ENCODE measurements at places on chromosomes 12 and 14. TPM values are rescaled to one million over a fixed set of nuclear protein-coding genes. Genes with fewer than 3 reads are reported as not detected.
A peak's percentile ranks its signal among the peaks of the same experiment; 100 is the strongest.

GRCh38 chr14:58701156-58701555, 63.4 kb downstream of the DACT1 start:
- DNase-seq: no peak
- H3K27ac ChIP-seq: no peak overlapping the region
- no peaks in the 10 kb centered on the region for H3K36me3 ChIP-seq
- H3K4me1 ChIP-seq: no peaks in the 10 kb centered on the region
- no peaks in the 10 kb centered on the region for H3K27me3 ChIP-seq
- H3K4me3 ChIP-seq: no peak overlapping the region

- H3K4me1 ChIP-seq: no peaks in the 10 kb centered on the region
- H3K27ac ChIP-seq: no peak overlapping the region
- no peak for DNase-seq
- no peaks in the 10 kb centered on the region for H3K27me3 ChIP-seq
- H3K4me3 ChIP-seq: no peak overlapping the region
These were observed 30.6 kb upstream of the PPFIBP1 start for GRCh38 chr12:27493260-27493940.

GRCh38 chr14:93895023-93895604, 32.0 kb upstream of the FAM181A start:
- DNase-seq: no peak
- no peaks in the 10 kb centered on the region for H3K27me3 ChIP-seq
- no peaks in the 10 kb centered on the region for H3K36me3 ChIP-seq
- H3K27ac ChIP-seq: no peak overlapping the region
- H3K4me1 ChIP-seq: no peaks in the 10 kb centered on the region
- H3K4me3 ChIP-seq: no peak overlapping the region

DNA sequence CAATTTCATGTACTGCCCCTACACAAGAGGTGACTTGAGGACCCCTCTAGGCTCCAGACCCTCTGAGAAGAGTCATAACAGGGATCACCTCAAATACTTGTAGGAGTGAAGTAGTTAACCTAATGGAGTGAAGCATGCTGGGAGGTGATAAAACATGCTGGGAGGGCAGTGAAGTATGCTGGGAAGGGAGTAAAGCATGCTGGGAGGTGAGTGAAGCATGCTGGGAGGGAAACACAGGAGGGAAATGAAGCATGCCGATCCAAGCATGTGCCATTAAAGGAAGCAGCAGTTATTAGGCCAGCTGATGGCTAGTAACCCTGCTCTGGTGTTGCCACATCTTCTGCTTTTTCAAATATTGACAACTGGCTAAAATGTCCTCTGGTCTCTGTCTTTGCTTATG, 70.7 kb upstream of the TRHDE start:
- no peaks in the 10 kb centered on the region for H3K4me1 ChIP-seq
- H3K27ac ChIP-seq: no peak overlapping the region
- H3K4me3 ChIP-seq: no peak overlapping the region
- no peaks in the 10 kb centered on the region for H3K36me3 ChIP-seq
- no peak for DNase-seq

DNA sequence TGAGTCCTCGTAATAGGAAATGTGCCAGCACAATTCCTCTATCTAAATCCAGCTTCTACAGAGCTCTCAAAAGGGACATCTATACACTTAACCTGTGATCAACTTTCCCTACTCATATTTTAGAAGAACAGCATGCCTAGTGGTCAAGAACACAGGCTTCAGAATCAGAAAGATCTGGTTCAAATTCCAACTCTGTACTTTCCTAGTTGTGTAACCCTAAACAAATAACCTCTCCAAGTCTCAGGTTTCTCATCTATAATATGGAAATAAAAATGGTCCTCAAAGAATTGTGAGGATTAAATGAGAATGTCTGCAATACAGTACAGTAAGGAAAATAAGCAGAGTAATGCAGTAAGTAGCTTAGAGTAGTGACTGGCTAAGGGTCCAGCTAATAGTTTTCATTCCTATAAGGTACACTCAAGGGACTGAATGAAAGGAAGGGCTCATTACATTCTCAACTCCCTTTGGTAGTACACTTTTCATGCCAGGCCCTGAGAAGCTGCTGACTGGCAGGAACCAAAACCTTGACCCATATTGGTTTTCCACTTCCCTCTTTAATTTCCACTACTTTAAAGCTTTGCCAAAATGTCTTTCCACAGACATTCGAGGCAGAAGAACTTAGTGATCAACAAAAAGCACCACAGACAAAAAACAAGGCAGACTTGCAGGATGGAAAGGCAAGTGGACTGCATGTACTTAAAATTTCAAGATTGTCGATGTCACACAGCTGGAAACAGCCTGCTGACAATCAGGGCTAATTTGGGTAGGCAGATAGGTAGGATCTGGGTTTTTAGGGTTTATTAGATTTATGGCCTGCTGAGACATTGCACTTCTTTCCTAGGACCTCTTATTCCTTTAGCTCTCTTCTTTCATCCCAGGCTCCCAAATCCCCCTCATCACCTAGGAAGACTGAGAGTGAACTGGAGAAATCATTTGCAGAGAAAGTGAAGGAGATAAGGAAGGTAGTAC, 4.3 kb downstream of the CCDC196 start:
- H3K27ac ChIP-seq: no peak overlapping the region
- no peak overlapping the region for H3K4me3 ChIP-seq
- no peak for DNase-seq
- no peaks in the 10 kb centered on the region for H3K4me1 ChIP-seq
- no peaks in the 10 kb centered on the region for H3K36me3 ChIP-seq

- no peak overlapping the region for H3K4me3 ChIP-seq
- H3K27ac ChIP-seq: peak overlapping the region; percentile 5
- DNase-seq: no peak
- no peaks in the 10 kb centered on the region for H3K27me3 ChIP-seq
- H3K36me3 ChIP-seq: no peaks in the 10 kb centered on the region
These were observed 134.4 kb upstream of the FGD4 start for GRCh38 chr12:32264961-32265360.

DNA sequence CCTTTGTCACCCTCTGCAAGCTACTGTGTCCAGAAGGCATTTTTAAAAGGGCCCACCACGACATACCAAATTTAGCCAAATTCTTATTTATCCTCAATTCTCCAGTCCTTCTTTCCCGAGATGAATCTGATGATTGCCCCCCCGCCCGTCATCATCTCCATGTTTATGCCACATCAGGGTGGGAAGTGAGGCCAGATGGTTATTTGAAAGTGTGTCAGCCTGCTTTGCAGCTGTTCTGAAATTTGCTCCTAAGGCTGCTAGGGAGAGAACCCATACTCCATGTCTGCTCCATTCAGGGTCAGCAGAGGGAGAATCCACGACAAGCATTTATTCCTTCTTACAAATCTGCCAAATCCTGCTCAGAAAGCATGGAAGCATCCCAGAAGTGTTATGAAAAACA, 337.8 kb downstream of the ADAMTS20 start:
- H3K4me3 ChIP-seq: no peak overlapping the region
- no peaks in the 10 kb centered on the region for H3K36me3 ChIP-seq
- no peaks in the 10 kb centered on the region for H3K27me3 ChIP-seq

GRCh38 chr14:84546236-84546635, 983.7 kb upstream of the FLRT2 start:
- no peaks in the 10 kb centered on the region for H3K27me3 ChIP-seq
- H3K4me1 ChIP-seq: no peaks in the 10 kb centered on the region
- H3K4me3 ChIP-seq: no peak overlapping the region
- DNase-seq: no peak
- H3K36me3 ChIP-seq: no peaks in the 10 kb centered on the region

DNA sequence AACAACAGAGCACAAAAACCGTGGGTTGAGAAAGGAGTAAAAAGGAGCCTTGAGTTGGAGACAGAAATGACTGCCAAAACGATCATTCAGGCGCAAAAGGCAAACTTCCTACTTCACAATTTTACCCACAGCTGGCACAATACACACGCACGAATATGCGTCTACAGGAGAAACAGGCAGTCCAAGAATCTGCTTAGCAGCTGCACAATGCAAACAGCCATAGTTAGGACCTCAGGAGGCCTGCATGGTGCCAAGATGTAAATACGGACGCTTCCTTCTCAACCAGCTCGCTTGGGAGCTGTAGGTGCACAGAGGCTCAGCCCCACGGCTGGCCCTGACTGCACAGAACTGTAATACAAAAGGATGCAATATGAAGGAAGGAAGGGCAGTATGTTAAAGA, 250.1 kb upstream of the CAND1 start:
- no peak for DNase-seq
- no peaks in the 10 kb centered on the region for H3K27me3 ChIP-seq
- H3K36me3 ChIP-seq: no peaks in the 10 kb centered on the region
- no peak overlapping the region for H3K27ac ChIP-seq

GRCh38 chr14:75335571-75335970, 56.9 kb downstream of the FOS start:
- H3K4me1 ChIP-seq: no peaks in the 10 kb centered on the region
- no peaks in the 10 kb centered on the region for H3K36me3 ChIP-seq
- no peak for DNase-seq
- no peak overlapping the region for H3K27ac ChIP-seq
- H3K27me3 ChIP-seq: no peaks in the 10 kb centered on the region

DNA sequence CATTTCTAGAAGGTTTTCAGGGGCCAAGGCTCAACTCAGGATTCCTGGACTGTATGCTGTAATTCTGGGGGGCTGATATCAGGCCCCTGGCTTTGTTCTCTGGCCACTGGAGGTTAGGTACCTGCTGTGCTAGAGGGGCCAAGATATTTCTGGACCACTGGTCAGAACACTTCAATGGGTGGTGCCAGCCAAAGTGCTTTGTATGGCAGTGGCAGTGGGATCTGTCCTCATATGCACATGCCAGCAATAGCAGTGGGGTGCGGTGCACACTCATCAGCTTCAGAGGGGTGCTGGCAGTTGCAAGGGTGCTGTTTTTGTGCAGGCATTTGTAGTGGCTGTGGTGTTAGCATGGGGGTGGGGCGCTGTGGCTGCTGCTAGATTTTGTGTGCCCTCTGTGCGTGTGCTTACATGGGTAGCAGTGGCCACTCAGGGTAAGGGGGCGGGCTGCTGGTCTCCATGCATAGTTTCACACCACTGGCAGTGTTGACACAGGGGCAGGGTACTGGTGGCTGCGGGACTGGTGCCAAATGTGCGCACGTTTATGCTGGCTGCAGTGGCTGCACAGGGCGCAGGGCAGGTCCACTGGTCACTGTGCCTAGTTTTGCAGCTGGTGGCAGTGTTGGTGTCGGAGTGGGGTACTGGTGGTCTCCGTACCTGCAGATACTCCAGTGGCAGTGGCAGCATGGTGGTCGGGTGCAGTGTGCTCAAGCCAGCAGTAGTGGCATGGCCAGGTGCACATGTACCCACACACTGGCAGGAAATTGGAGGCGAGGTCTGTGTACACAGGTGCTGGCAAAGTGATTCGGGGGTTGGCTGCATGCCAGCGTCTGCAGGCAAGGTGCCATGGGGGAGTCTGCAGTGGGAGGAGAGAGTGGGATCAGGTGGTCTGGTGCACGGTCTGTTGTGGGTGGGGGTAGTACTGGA, 12.6 kb downstream of the NOPCHAP1 start:
- no peak overlapping the region for H3K27ac ChIP-seq
- no peaks in the 10 kb centered on the region for H3K36me3 ChIP-seq
- no peak overlapping the region for H3K4me3 ChIP-seq

- peak overlapping the region; percentile 38 for H3K27ac ChIP-seq
- H3K36me3 ChIP-seq: no peaks in the 10 kb centered on the region
- no peaks in the 10 kb centered on the region for H3K27me3 ChIP-seq
- no peaks in the 10 kb centered on the region for H3K4me1 ChIP-seq
- no peak overlapping the region for H3K4me3 ChIP-seq
- DNase-seq: no peak
These were observed 23.6 kb downstream of the ABCB9 start for GRCh38 chr12:122942637-122943036.

DNA sequence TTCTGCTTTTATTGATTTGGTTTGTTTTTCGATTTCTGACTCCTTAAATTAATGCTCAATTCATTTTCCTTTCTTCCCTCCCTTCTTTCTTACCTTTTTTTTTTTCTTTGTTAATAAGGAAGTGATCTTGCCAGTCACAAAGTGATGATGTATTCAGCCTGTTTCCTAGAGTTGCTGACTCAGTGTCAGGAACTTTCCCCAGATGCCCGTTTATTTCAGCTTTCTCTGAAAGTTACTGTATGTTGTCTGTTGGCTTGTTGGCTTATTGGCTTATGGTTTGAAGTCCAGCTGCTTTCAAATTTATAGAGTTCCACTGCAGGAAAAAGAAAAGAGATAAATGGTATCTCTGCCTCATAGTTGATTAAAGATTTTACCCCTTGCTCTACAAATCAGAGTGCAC, 12.4 kb upstream of the SLC6A15 start:
- no peaks in the 10 kb centered on the region for H3K27me3 ChIP-seq
- H3K27ac ChIP-seq: no peak overlapping the region

GRCh38 chr14:50395448-50395847, 1.2 kb downstream of the CDKL1 start:
- peak overlapping the region; percentile 68 for H3K4me3 ChIP-seq
- H3K27me3 ChIP-seq: no peaks in the 10 kb centered on the region
- DNase-seq: peak; percentile 47
- no peaks in the 10 kb centered on the region for H3K36me3 ChIP-seq
- no peaks in the 10 kb centered on the region for H3K4me1 ChIP-seq

DNA sequence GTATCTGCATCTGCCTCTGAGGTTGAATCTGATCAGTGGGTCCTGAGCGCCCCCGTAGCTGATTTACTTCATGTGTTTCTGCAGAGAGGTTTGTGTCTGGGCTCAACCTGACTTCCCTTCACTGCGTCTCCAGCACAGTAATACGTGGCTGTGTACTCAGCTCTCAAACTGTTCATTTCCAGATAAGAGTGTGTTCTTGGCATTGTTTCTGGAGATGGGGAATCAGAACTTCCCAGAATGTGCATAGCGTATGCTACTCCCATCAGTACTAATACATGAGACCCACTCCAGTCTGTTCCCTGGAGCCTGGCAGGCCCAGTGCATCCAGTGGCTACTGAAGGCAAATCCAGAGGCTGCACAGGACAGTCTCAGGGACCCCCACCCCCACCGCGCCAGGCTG, 1297.2 kb downstream of the TMEM121 start:
- H3K4me1 ChIP-seq: no peaks in the 10 kb centered on the region
- no peak overlapping the region for H3K4me3 ChIP-seq
- no peak overlapping the region for H3K27ac ChIP-seq
- no peaks in the 10 kb centered on the region for H3K27me3 ChIP-seq
- no peak for DNase-seq
- no peaks in the 10 kb centered on the region for H3K36me3 ChIP-seq

DNA sequence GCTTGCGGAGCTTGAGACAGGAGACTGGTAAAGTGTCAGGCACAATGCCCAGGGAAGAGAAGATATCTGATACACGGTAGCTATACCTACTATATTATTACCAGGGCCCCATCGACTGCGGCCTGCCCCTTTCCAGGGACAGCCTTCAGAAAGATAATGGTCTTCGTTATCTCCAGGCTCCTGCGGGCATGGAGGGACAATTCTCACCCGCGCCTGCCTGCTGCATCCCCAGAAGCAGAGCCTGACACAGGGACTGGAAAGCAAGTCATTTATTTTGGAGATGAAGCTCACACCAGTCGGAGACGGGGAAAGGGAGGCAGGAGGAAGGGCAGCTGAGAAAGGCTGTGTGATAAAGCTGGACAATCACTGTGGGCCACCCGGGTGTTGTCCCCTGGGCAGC, 67.9 kb upstream of the FAM222A start:
- DNase-seq: no peak
- no peaks in the 10 kb centered on the region for H3K36me3 ChIP-seq
- H3K4me1 ChIP-seq: no peaks in the 10 kb centered on the region
- H3K27ac ChIP-seq: no peak overlapping the region
- no peaks in the 10 kb centered on the region for H3K27me3 ChIP-seq

CDKN1B gene
- total RNA-seq: 104 TPM

LPAR5 gene
- 0.61 TPM for total RNA-seq

IL23A gene
- total RNA-seq: not detected

HRK gene
- total RNA-seq: 1.5 TPM

CORO1C gene
- total RNA-seq: 228 TPM

TBPL2 gene
- not detected for total RNA-seq

WNT5B gene
- total RNA-seq: not detected

SLC25A47 gene
- not detected for total RNA-seq

KRT6C gene
- total RNA-seq: 0.14 TPM
